Spleen (tissue), 13 donors: ENCODE measurements at places on chromosomes 7 and 10. TPM values are rescaled to one million over a fixed set of nuclear protein-coding genes. Genes with fewer than 3 reads are reported as not detected.
A peak's percentile ranks its signal among the peaks of the same experiment; 100 is the strongest.

- no peak for DNase-seq
These were observed 443.6 kb upstream of the PFKP start for GRCh38 chr10:2623675-2624274.

- DNase-seq = no peak
These were observed 201.8 kb downstream of the NSUN6 start for GRCh38 chr10:18449611-18450026.

Gene CYP2W1
- total RNA-seq = 0.57 TPM

Gene IFIT1B
- 0.49 TPM for total RNA-seq

GRCh38 chr10:115171392-115171960, 78.3 kb downstream of the ATRNL1 start:
- no peak for DNase-seq

Gene SLC16A9
- 15.7 TPM for total RNA-seq

Gene AZGP1
- total RNA-seq = not detected

DNA sequence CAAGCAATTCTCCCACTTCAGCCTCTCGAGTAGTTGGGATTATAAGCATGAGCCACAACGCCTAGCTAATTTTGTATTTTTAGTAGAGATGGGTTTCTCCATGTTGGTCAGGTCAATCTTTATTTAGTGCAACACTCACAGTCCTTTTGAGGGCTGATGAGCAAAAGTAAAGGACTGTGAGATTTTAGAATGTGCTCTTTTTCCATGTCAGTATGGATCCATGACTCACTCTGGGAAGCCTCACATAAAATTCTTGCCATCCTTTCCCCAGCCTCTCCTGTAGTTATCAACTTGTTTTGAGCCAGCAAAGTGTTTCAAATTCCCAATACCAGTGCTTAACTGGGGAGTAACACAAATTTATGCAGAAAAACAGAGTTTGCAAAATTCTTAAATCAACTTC, 135.8 kb upstream of the CXCL12 start:
- no peak for DNase-seq

Gene SYT15B
- 2.2 TPM for total RNA-seq

Gene BTBD16
- not detected for total RNA-seq

GRCh38 chr10:79285315-79286197, 61.7 kb upstream of the PPIF start:
- DNase-seq = no peak

DNA sequence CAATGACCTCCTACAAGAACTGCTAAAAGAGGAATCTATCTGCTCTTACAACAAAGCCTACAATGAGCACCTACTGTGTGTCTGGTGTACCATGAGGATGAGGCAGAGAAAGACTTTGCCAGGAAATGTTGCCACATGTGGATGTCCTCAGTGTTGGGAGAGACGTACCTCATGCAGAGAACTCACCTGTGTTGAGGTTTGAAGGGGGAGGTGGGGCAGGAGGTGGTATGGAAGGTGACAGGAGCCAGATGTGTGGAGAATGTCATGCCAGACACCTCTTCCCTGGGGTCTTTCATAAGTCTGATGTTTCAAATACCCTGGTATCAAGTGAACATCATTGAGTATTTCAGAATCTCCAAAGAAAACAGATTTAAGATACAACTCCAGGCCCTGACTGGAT, 220.1 kb upstream of the RNF32 start:
- no peak for DNase-seq

DNA sequence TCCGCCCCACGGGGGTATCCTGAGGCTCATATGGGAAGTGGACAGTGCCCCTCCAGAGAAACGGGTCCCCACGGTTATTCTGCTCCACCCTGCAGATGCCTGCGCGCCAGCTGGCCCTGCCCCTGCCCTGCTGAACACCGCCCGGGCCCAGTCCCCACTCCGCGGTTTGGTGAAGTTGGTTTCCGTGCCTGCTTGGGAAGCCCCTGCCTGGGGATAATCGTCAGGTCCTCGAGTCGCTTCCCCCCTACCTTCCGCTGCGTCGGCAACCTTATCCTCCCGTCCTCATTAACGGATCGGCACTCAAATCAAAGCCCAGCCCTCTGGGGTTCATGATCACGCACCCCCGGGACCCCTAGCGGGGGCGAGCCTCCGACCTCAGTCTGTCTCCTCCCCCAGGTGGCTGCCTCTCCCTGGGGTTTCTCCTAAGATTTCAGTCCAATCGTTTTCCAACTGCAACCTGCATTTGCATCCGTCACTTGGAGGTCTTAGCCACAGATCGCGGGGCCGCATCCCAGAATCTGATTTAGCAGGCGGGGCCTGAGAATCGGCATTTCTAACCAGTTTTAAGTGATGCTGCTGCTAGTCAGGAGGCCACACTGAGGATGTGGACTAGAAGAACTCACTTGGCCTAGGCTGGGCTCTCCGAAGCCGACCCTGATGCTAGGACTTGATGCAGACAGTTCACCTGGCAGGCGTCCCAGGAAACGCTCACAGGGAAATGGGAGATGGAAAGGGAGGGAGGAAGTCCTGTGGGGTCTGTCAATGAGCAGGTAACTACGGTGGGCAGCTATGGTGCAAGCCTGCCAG, 27.6 kb downstream of the WDR86 start:
- peak; percentile 76 for DNase-seq

DNA sequence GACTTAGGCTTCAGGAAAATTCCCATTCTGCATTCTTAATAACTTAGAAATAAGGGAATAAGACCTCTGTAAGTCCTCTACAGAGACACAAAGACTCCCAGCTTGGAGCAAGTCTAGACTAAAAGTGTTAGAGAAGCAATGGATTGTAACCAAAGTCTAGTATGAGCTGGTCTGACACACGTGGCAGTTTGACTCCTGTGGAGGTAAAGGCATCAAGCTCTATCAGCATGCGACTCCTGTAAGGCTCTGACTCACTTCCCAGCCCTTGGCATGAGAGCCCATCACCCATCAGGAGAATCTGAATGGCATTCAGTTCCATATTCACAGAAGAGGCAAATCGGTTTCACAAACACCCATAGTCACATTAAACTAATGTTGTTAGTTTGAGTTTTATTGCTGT, 4.4 kb upstream of the VSTM4 start:
- DNase-seq = no peak

GRCh38 chr7:96337519-96337918, 15.6 kb upstream of the SLC25A13 start:
- no peak for DNase-seq

GRCh38 chr10:49062229-49062628, 53.1 kb downstream of the VSTM4 start:
- DNase-seq = no peak

- DNase-seq = peak; percentile 39
These were observed 190.3 kb downstream of the DNAJB6 start for GRCh38 chr7:157526913-157527634.

- DNase-seq = peak; percentile 97
These were observed at the start of gene RPS24 for GRCh38 chr10:78033637-78034470. Gene RPS24, plus strand, starts transcription at chr10:78033863. Its CDS starts 39 bp downstream, at chr10:78033902.

Gene FEZF1
- total RNA-seq = not detected

Gene PRKAG2
- 33.8 TPM for total RNA-seq

DNA sequence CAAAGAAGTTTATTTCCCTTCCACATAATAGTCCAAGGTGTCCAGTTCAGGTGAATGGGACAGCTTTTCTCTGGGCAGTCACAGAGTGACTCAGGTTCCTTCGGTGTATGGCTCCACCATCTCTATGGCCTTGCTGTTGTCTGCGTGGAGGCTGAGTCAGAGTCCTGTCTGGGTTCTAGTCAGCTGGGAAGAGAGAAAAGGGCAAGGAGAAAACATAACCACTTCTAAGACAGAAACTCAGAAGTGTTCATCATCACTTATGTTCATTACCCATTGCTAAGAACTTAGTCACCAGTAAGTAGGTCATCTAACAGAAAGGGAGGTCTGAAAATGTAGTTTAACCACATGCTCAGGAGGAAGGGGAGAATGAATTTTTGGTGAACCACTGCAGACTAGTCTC, 32.4 kb upstream of the CCDC7 start:
- DNase-seq = no peak

GRCh38 chr10:954396-954795, 22.9 kb upstream of the LARP4B start:
- DNase-seq = no peak

Gene TMEM178B
- 1.6 TPM for total RNA-seq

DNA sequence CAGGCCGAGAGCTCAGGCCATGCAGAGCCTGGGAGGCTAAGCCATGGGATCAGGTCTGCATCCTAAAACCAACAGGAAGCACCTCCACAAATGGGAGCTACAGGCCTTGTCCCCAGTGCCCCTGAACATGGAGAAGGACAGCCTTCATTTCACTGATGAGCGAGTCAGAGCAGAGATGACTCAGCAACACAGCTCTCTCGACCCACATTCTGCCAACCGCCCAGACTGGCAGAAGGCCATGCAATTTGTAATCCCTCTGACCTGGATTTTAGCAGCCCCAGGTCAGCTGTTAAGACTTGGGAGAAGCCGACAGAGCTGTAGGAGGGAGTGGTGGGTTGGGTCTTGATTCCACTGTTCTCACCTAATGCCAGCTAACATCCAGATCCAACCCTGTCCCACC, 25.5 kb downstream of the VOPP1 start:
- no peak for DNase-seq

DNA sequence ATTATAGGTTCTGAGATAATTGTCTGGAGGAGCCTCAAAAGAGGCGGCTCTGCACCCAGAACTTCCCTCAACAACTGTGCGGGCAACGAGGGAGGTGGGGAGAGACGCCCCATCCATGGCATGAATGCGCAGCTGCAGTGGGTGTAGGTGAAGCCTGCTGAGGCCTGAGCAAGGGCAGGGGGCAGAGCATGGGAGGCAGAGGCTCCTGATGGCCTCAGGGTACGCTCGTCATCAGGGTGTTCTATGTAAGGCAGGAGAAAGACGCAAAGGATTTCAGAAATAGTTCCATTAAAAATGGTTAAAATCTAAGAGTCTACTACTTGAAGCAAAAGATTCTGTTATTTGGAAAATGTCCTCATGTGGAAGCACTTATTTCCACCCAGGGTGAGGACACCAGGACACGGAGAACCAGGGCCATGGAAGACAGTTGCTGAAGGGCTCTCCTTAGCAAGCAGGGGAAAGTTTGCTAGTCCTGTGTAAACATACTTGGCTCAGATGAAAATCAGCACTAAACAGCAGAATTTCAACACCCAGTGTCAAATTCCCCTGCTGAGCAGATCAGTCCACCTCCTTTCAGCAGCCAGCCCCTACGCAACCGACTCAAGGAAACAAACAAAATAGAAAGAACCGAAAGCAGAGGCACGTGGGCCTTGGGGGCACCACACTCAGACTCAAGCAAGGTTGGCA, 18.9 kb downstream of the INSIG1 start:
- no peak for DNase-seq

Gene SGMS1
- total RNA-seq = 57.2 TPM

GRCh38 chr10:26650406-26650805, 47.1 kb upstream of the PDSS1 start:
- no peak for DNase-seq

Gene GATA3
- total RNA-seq = 15.4 TPM

DNA sequence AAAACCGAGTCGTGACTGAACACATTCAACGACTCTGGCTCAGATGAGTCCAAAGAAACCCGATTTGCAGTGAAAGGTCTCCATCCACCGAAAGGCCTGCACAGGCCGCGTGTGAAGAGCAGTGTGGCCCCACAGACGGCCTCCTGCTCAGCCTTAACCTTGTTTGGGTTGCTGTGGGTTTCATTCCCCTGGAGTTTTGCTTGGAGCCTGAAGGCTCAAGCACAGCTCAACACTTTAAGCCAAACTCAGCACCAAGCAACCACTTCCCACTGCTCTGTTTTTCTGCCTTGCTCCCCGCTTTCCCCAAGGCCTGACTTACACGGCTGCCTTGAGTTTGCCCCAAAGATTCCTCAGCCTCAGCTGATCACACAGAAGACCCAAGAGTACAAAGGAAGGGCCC, 398.2 kb upstream of the NFE2L3 start:
- no peak for DNase-seq

DNA sequence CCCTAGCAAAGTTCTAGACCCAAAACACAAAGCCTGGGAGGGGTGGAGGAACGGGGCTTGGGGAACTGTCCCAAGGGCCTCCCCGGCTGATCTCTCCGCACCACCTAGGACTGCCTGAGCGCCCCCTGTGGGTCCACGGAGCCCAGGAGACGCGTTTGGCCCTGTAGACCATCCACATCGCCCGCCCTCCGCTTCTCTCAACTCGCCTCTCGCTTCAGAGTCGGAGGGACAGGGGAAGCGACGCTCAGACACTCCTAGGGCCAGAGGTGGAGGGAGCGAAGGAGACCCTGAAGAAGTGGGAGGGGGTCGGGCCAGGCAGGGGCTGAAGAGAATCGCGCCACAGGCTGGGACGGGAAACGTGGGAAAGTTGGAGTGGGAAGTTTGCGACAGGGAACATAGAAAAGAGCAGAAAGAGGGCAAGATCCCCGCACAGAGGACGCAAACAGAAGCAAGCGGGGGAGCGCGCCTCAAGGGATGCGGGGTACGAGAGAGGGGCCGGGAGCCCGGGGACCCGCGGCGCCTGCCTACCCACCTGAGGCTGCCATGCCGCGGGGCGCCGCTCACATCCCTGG, 378 bp downstream of the PIK3AP1 start:
- peak; percentile 96 for DNase-seq

DNA sequence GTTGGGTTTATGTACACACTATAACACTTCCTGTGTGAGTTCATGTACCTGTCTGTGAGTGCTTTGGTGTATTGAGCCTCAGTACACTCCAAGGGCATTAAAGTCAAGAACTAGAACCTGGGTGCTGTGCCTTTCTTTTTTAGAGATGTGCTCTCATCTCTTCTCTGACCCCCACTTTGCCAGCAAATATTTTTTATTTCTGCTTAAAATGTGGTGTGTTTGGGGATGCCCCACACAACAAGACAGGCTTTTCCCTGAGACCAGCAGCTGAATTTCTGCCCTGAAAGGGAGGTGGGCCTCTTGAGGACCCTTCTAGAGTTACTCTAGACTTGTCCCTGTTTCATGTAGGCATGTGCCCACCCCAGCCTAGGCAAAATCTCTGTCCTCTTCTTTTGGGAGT, 14.3 kb downstream of the KCTD7 start:
- no peak for DNase-seq

Gene PRRT4
- total RNA-seq = not detected

DNA sequence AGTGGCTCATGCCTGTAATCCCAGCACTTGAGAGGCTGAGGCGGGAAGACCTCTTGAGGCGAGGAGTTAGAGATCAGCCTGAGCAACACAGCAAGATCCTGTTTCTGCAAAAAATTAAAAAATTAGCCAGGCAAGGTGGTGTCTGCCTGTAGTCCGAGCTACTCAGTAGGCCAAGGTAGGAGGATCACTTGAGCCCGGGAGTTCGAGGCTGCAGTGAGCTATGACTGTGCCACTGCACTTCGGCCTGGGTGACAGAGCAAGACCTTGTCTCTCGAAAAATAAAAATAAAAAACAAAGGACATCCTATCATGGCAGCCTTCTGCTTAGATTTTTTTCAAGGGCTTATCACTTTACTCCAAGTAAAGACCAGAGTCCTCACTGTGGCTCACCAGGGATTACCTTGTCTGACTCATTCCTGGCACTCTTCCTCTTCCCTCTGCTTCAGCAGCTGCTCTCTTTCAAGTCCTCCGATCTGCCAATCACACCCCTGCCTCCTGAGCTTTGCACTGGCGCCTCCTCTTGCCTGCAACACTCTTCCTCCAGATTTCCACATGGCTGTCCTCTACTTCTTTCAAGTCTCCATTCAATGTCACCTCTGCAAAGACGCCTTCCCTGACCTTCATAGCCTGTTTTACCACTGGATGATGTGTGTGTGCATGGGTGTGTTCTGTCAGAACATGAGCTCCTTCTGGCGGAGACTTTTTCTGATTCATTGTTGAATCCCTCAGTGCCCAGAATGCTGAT, 7.7 kb downstream of the PRTFDC1 start:
- DNase-seq = no peak

Gene ELFN1
- 2.8 TPM for total RNA-seq

- DNase-seq = no peak
These were observed 6.5 kb upstream of the PODXL start for GRCh38 chr7:131562941-131563340.
